Thymus (tissue), 14 donors: ENCODE measurements at places on chromosomes 3 and 15. TPM values are rescaled to one million over a fixed set of nuclear protein-coding genes. Genes with fewer than 3 reads are reported as not detected.

DNA sequence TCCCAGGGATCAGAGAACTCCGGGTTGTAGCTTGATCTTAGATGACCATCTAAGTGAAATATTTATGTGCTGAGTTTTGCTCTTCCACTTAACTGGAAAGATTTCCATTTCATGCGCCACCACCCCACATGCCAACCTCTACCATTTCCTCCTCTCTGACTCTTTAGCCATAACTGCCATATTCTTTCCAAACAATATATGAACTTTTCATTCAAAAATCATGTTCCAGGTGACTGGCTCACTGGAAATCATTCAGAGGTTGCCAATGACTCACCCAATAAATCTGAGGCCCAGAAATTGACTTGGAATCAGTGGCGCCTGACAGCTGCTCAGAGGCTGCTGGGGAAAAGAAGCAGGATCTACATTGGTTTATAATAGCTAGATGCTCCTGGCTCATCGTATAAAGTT lies 31.6 kb upstream of the FAM174B start:
- no peaks in the 10 kb centered on the region for H3K36me3 ChIP-seq
- H3K4me1 ChIP-seq: no peaks in the 10 kb centered on the region
- H3K4me3 ChIP-seq: no peak overlapping the region
- H3K27me3 ChIP-seq: no peaks in the 10 kb centered on the region
- DNase-seq: no peak
- H3K27ac ChIP-seq: no peak overlapping the region

CORO2B gene
- polyA plus RNA-seq: 1.3 TPM

FETUB gene
- 1.8 TPM for polyA plus RNA-seq

DNA sequence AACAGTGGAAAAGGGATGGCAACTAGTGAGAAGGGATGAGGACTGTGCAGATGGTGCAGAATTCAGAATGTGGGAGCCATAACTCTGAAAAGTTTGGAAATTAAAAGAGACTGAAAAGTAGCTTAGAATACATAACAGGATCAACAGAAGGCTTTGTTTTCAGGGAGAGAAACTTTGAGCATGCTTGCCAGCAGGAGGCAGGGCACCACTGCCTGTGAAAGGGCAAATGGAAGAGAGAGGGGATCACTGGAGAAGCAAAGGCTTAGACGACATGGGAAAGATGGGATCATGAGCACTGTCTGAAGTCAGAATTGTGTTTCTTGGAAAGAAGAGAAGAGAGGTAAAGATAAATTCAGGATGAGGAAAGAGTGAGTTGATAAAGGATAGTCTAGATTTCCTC lies 99.6 kb downstream of the ABI3BP start:
- H3K4me1 ChIP-seq: no peaks in the 10 kb centered on the region
- DNase-seq: no peak
- H3K4me3 ChIP-seq: no peak overlapping the region

GRCh38 chr15:34248190-34248589 lies 23.4 kb downstream of the EMC4 start:
- peaks cover 18% of the 10 kb centered on the region for H3K36me3 ChIP-seq
- no peaks in the 10 kb centered on the region for H3K4me1 ChIP-seq
- no peak for DNase-seq
- no peak overlapping the region for H3K27ac ChIP-seq
- no peaks in the 10 kb centered on the region for H3K27me3 ChIP-seq

DNA sequence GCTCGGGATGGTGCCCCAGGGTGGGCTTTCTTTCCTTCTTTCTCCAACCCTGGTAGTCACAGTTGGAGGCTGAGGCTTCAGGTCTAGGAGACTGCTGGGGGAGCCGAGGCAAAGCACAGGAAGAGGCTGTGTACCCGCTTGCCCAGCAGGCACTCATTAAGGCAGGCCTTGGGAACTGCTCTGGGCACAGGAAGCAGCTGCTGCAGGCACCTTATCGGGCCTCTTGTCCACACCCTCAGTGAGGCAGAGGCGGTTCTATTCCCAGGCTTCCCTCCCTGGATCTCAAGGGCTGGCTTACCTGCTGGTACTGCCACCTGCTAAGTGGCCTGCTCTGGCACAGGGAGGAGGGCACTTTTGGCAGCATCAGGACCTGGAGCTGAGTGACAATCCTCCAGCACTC lies 15.8 kb upstream of the GRM2 start:
- H3K4me3 ChIP-seq: no peak overlapping the region
- no peak overlapping the region for H3K27ac ChIP-seq
- peaks cover 46% of the 10 kb centered on the region for H3K36me3 ChIP-seq
- DNase-seq: no peak

CLDN18 gene
- polyA plus RNA-seq: 0.62 TPM

DNA sequence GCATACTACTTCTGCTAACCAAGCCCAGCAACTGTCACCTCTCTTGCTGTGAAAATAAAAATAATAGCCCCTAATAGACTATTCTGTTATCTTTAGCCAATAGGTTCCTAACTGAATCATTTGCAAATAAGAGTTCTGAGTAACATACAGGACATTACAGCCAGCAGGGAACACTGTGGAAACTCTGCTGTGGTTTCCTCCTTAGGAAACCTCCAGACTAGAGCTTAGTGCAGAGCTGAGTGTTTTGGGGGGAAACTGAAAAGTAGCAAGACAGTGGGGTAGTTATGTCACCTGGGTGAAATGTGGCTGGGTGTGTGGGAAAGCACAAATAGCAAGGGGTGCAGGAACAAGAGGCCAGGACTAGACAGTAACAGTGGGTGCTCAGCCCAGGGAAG lies 32.4 kb downstream of the DZIP1L start:
- no peaks in the 10 kb centered on the region for H3K36me3 ChIP-seq
- H3K4me3 ChIP-seq: no peak overlapping the region
- no peak for DNase-seq

- H3K4me3 ChIP-seq: peak overlapping the region; percentile 16
- peaks cover 8% of the 10 kb centered on the region for H3K36me3 ChIP-seq
- H3K4me1 ChIP-seq: no peaks in the 10 kb centered on the region
- no peaks in the 10 kb centered on the region for H3K27me3 ChIP-seq
- H3K27ac ChIP-seq: peak overlapping the region; percentile 11
- no peak for DNase-seq
Measured at GRCh38 chr15:64373360-64373759, 7.9 kb downstream of the PCLAF start.

ZNF662 gene
- polyA plus RNA-seq: 5.5 TPM

DNA sequence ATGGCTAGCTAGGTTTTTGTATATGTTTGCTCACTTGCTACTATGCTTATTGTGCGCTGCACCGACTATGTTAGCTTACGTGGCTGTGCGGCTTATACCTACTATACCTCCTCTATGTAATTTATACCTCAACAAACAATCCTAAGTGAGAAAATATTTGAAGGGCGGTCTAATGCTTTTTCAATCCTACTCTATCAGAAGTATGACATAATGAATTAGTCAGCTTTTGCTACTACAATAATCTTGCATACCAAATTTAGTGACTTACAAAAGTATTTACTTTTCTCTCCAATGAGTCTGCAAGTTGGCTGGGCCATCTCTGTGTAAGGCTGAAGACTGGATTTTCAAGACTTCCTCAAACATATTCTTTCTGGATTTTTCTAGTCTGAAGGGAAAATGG lies 391.2 kb upstream of the NECTIN3 start:
- H3K4me3 ChIP-seq: no peak overlapping the region
- no peak for DNase-seq
- H3K4me1 ChIP-seq: no peaks in the 10 kb centered on the region

- H3K4me3 ChIP-seq: no peak overlapping the region
- H3K27me3 ChIP-seq: no peaks in the 10 kb centered on the region
- no peak for DNase-seq
Measured at GRCh38 chr3:264394-265156, 68.0 kb downstream of the CHL1 start.

DNA sequence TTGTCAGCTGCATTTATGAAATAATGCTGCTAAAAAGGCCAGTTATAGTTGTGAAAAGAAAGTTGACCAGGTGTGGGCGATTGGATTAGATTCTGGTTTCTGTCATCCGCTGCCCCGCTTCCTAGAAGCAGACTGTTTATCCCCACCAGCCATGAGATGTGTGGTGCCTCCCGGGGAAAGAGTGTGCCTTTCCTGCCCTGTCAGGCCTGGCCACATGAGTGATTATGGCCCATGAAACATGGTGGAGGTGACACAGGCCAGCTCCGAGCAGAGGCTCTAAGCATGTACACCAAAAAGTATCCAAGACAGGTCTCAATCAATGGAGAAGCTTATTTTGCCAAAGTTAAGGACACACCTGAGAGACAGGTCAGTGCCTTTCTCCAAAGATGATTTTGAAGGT lies 85.4 kb upstream of the ABHD2 start:
- H3K36me3 ChIP-seq: no peaks in the 10 kb centered on the region
- no peak overlapping the region for H3K4me3 ChIP-seq
- no peak for DNase-seq
- H3K27ac ChIP-seq: no peak overlapping the region
- no peaks in the 10 kb centered on the region for H3K27me3 ChIP-seq

DNA sequence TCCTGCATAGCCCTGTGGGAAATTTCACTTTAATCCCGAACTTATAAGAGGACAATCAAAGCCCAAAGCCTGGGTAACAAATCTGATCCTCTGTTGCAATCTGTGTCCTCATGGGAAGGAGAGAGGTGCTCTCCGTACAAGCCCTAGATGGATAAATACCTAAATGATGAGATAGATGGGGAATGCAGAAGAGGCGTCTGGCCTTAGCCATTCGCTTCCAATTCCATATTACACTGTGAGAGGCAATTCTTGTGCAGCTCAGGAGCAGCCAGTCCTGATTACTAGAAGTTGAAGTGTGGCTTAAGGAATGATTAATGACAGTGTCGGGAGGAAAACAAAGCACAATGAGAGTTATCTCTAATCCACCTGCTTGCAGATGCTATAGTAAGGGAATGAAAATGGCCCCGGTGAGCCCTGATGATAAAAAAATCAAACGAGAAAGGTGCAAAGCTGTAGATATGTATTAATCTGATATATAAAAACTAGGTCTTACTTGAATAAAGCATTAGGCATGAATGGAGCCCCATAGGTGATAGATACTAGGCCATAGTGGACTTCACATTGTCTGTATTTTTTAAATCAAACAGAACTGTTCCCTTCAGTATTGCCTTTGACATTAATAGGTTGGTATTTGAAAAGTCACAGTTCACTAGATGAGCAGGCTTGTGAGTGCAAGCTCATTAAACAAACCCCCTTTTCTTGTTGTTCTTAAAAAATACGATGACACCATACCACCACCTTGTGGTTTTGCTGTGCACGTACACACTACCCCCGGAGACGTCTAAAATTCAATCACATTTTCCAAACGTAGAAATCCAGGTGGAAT lies 54.2 kb upstream of the TMCO5A start:
- H3K36me3 ChIP-seq: no peaks in the 10 kb centered on the region
- DNase-seq: no peak
- H3K27me3 ChIP-seq: no peaks in the 10 kb centered on the region
- H3K4me3 ChIP-seq: no peak overlapping the region
- no peak overlapping the region for H3K27ac ChIP-seq
- no peaks in the 10 kb centered on the region for H3K4me1 ChIP-seq

TGM5 gene
- 1.2 TPM for polyA plus RNA-seq

GRCh38 chr3:192331749-192332385 lies 395.5 kb downstream of the FGF12 start:
- no peak for DNase-seq
- no peak overlapping the region for H3K27ac ChIP-seq
- no peak overlapping the region for H3K4me3 ChIP-seq
- H3K36me3 ChIP-seq: no peaks in the 10 kb centered on the region
- H3K4me1 ChIP-seq: no peaks in the 10 kb centered on the region

- peaks cover 15% of the 10 kb centered on the region for H3K4me1 ChIP-seq
- H3K27ac ChIP-seq: peak overlapping the region; percentile 27
- DNase-seq: peak; percentile 66
- H3K4me3 ChIP-seq: no peak overlapping the region
- no peaks in the 10 kb centered on the region for H3K27me3 ChIP-seq
Measured at GRCh38 chr15:60044636-60045270, 40.6 kb downstream of the FOXB1 start.

GRCh38 chr3:171266740-171267073 lies 193.5 kb downstream of the TNIK start:
- no peak for DNase-seq
- no peaks in the 10 kb centered on the region for H3K36me3 ChIP-seq
- H3K4me3 ChIP-seq: no peak overlapping the region
- no peaks in the 10 kb centered on the region for H3K27me3 ChIP-seq

DNA sequence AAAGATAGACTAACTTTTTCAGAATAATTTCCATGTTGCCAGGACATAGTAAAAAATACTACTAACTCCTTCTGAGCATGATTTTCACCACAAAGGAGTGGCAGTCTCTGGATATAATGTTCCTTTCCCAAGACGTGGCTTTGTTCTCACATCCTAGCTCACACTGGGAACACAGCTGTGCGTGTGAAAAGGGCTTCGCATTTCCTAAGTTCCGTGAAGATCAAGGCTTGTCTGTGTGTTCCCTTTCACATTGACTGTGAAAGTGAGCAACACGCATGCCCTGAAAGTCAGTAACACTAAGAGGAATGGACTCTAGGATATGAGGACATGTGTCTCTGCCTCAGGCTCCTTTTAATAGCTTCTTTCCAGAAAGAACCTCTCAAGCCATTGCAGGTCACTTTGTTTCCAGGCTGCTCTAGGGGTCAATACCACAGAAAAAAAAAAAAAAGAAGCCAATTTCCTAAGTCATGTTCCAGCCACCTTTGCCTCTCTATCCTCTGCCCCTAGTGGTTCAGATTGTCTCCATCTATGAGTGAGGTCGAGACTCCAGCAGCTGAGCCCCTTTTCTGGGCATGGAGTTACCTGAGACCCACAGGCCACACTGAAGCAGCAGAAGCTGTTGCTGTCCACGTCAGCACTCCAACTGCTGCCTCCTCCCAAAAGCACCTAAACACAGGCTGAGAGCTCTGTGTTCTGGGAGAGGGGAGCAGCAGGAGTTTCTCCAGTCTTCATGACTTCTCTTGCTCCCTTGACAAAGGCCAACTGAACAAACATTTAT lies 355.9 kb downstream of the RSL24D1 start:
- no peak overlapping the region for H3K4me3 ChIP-seq
- no peaks in the 10 kb centered on the region for H3K27me3 ChIP-seq
- H3K4me1 ChIP-seq: no peaks in the 10 kb centered on the region
- DNase-seq: no peak
- H3K36me3 ChIP-seq: no peaks in the 10 kb centered on the region
- H3K27ac ChIP-seq: no peak overlapping the region

DNA sequence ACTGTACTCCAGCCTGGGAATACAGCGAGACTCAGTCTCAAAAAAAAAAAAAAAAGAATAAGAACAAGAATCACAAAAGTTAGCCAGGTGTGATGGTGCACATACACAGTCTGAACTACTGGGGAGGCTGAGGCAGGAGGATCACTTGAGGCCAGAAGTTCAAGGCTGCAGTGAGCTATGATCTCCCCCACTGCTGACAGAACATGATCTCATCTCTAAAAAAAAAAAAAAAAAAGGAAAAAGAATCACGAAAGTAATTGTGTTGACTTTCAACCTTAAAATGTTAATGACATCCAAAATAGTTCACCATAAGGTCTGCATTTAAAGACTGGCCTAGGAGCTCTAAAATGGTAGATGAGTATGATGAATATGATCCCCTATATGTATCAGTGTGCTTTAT lies 68.0 kb upstream of the MAP4 start:
- peaks cover 2% of the 10 kb centered on the region for H3K36me3 ChIP-seq
- no peaks in the 10 kb centered on the region for H3K27me3 ChIP-seq
- H3K4me1 ChIP-seq: peaks cover 6% of the 10 kb centered on the region
- H3K27ac ChIP-seq: no peak overlapping the region
- no peak for DNase-seq

GRCh38 chr3:116443191-116443661 lies 2.1 kb downstream of the LSAMP start:
- H3K27me3 ChIP-seq: peaks cover 10% of the 10 kb centered on the region
- no peaks in the 10 kb centered on the region for H3K36me3 ChIP-seq
- DNase-seq: no peak
- no peak overlapping the region for H3K4me3 ChIP-seq

TICRR gene
- 0.32 TPM for polyA plus RNA-seq

FBXO40 gene
- 0.02 TPM for polyA plus RNA-seq

SLC6A20 gene
- 2.4 TPM for polyA plus RNA-seq
